Stimulated activated CD4-positive, alpha-beta T cell treated with anti-CD3 and anti-CD28 coated beads, Interleukin-15, amount 100 ng/mL, for 1 hour (primary cell): ENCODE measurements at places on chromosomes 6 and 20.

GRCh38 chr6:20117474-20117873 is 94.8 kb downstream of the MBOAT1 start:
- no peak for DNase-seq

GRCh38 chr20:25539742-25540672 is 45.3 kb downstream of the NINL start:
- DNase-seq, result no peak

DNA sequence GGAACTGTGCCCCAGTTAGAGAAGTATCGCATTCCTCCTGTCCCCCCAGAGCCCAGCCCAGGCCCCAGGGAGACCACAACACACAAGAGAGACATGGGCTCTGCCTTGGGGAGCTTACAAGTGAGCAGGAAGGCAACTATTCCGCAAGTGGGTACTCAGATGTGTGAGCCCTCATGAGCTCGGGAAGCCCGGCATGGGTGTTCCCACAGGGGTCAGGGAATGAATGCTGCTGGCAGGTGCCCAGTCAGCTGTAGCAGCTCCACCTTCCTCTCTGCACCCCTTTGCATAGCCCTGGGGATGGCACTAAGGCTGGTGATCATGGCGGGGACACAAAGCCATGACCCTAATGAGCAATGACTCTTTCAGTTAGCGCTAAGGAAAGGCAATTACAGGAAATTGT is 194.1 kb downstream of the SYNDIG1 start:
- no peak for DNase-seq

- DNase-seq, result no peak
These were observed 295.4 kb downstream of the FOXA2 start for GRCh38 chr20:22288957-22289356.

GRCh38 chr20:710780-711450 is 35.3 kb upstream of the SCRT2 start:
- no peak for DNase-seq

DNA sequence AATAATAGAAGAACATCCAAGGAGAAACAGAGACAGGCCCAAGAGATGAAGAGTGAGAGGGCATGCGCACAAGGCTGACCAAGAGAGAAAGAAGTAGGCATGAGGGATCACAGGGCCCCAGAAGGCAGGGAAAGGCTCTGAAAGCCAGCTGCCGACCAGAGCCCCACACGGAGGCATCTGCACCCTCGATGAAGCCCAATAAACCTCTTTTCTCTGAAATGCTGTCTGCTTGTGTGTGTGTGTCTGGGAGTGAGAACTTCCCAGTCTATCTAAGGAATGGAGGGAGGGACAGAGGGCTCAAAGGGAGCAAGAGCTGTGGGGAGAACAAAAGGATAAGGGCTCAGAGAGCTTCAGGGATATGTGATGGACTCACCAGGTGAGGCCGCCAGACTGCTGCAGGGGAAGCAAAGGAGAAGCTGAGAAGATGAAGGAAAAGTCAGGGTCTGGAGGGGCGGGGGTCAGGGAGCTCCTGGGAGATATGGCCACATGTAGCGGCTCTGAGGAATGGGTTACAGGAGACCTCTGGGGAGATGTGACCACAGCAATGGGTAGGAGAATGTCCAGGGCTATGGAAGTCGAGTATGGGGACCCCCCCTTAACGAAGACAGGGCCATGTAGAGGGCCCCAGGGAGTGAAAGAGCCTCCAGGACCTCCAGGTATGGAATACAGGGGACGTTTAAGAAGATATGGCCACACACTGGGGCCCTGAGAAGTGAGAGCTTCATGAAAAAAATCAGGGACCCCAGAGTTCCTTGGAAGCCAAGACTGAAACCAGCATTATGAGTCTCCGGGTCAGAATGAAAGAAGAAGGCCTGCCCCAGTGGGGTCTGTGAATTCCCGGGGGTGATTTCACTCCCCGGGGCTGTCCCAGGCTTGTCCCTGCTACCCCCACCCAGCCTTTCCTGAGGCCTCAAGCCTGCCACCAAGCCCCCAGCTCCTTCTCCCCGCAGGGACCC is 981 bp upstream of the TNF start:
- DNase-seq, result no peak

- DNase-seq, result no peak
These were observed 40.4 kb downstream of the ESF1 start for GRCh38 chr20:13744352-13744751.
